ENCODE measurements at places on chromosomes 12 and 14.

- DNase-seq = no peak
Observed at GRCh38 chr14:23071244-23071920, 14.1 kb upstream of the CDH24 start.

DNA sequence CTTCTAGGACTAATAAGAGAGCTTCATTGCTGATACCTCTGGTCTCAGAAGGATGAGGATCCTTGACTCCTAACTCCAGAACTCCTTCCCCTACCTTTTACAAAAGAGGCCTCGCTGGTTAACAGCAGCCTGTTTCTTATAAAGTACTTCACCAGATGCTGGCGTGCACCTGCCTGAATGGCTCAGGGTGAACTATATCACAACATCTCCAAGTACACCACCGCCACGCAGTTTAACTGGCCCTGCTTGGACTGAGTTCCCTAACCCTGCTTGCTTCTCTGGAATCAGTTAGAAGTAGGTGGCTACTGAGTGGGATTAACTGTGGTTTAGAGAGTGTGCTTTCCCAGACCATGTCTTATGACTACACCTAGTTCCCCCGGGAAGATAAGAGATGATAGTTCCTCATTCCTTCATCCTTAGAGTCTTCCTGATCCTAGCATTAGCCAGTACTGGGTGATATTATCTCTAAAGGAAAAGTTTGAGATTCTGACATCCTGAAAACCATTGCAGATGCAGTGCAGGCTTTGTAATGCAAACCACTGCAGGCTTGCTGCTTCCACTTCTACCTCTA, 3.0 kb downstream of the FOXJ2 start:
- DNase-seq = no peak

DNA sequence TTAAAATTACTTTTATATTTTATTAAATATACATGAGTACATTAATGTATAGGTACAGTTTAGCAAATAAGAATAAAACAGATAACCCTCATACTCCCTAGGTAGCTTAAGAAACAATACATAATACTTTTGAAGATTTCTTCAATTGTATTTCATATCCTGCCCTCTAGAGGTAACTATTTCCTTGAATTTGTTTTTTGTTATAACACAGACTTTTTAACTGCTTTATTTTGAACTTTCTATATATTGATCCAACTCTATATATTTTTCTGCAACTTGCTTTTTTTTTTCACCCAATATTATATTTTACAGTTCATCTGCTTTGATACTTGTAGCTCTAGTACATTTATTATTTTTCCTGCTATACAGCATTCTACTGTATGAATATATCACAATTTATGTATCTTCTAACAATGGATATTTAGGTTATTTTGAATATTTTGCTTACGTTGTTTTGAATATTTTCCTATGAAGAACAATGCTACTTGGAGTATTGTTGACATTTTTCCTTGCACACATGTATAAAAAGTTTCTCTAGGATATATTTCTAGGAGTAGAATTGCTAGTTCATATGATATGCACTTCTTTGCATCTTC, 72.8 kb upstream of the ABCD2 start:
- DNase-seq = no peak

- no peak for DNase-seq
Observed at GRCh38 chr14:99475179-99475578, 5.5 kb downstream of the SETD3 start.

DNA sequence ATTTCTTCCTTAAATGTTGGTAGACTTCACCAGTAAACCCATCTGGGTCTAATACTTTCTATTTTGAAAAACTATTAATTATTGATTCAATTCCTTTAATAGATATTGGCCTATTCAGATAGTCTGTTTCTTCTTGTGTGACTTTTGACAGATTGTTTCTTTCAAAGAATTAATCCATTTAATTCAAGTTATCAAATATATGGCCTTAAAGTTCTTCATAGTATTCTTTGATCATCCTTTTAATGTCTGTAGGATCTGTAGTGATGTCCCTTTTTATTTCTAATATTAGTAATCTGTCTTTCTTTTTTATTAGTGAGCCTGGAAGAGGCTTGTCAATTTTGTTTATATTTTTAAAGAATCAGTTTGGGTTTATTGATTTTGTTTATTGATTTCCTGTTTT, 190.0 kb downstream of the SLC38A4 start:
- DNase-seq = no peak

- no peak for DNase-seq
Observed at GRCh38 chr14:73655851-73656250, 11.1 kb downstream of the DNAL1 start.

- DNase-seq = no peak
Observed at GRCh38 chr14:98682033-98682432, 590.0 kb downstream of the BCL11B start.

GRCh38 chr12:12715459-12716150, 1.6 kb upstream of the CDKN1B start:
- DNase-seq = no peak

DNA sequence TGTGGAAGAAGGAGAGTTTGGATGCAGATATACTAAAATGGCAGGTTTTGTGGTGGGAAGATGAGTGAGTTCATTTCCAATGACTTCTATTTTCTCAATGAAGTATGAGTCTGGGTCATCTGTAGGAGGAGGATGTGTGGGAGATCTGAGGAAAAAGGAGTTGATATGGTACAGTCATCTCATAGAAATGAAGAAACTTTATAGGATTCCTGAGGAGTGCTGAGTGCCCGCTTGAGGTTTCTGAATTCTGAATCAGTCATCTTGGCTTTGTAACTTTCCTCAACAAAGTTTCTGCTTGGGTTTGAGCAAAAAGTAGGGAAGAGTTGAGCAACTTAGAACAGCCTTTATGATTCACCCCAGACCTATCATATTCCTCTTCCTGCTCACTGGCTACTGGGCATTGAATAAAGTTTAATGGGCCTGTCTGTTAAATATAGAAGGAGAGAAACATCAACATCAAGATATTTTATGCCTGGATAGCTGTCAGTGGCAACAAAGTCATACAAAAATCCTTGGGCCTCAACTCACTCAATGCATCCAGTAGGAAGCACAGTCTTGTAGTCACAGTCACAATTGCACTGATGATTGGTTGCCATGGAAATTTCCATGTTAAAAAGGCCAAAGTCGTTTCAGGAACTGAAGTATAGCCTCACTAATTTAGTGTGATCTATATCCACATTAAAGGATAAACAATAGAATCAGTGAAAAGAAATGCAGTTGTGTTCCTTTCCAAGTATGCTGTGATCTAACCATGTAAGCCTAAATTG, 284.7 kb downstream of the DUSP6 start:
- no peak for DNase-seq

GRCh38 chr12:43057566-43057965, 468.0 kb upstream of the PRICKLE1 start:
- no peak for DNase-seq

- no peak for DNase-seq
Observed at GRCh38 chr14:87794561-87794960, 198.4 kb downstream of the GALC start.

- no peak for DNase-seq
Observed at GRCh38 chr12:57133013-57133569, 4.8 kb downstream of the LRP1 start.

- DNase-seq = no peak
Observed at GRCh38 chr12:52992699-52993557, 13.3 kb upstream of the EIF4B start.

GRCh38 chr12:79206871-79207270, 342.3 kb downstream of the SYT1 start:
- no peak for DNase-seq

GRCh38 chr12:25855716-25856115, 102.8 kb upstream of the RASSF8 start:
- DNase-seq = no peak

DNA sequence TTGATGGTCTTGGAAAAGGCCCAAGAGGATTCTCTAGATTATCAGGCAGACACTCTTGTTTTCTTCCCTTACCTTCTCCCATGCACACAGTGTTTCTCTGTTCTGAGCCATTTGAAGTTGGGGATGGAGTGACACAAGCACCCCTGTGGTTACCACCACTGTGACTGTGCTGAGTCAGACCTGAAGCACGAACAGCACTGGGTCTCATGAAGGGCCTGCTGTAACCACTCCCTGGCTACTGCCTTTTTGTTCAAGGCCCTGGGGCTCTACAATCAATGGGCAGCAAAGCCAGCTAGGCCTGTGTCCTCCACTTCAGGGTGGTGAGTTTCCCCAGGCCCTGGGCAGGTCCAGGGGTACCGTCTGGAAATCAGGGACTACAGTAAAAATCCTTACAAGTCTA, 65.5 kb downstream of the TSPAN8 start:
- DNase-seq = no peak

DNA sequence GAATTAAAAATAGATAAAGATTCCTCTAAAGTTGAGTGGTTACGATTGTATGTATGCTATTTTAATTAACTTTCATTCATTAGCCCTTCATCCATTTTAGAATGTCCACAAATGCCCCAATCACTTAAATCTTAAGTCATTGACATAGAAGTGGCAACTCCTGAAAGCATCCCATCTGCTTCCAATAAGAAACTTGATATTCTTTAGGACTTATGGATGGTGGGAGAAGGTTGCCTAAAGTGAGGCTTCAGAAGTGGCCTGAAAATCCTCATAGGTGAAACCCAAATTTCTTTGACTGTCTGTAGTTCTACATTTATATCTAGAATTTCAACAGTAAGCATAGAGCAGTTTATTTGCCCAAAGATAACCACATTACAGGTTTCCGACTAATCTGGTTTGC, 161.7 kb upstream of the HMGA2 start:
- no peak for DNase-seq

- no peak for DNase-seq
Observed at GRCh38 chr12:42660968-42661937, 71.7 kb upstream of the PRICKLE1 start.

GRCh38 chr14:50230401-50230700, 1.0 kb downstream of the SOS2 start:
- DNase-seq = no peak

GRCh38 chr14:47207617-47208016, 467.8 kb downstream of the MDGA2 start:
- no peak for DNase-seq

DNA sequence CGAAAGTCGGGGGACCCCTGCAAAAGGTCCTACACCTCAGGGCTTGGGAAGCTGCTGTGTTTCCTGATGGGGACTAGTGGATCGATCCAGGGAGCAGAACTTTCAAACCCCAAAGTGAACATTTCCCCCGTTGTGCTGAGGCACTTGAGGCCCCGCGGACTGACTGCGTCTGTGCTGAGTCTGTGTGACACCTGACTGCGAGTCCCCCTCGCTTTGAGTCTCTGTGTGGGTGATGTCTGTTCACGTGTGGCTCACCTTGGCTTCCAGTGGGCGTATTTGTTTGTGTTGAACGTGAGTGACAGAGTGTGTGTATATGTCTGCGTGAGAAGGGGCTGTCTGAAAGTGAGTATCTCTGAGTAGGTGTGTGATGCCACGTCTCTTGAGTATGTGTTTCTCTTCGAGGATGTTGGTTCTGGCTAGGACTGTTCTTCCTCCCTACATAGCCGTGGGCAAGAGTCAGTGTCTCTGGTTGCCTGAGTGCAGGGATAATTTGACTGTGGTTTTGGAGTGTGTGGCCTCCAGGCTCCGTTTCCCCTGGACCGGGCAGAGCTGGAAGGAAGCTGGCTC, 1.3 kb downstream of the TEAD4 start:
- no peak for DNase-seq

DNA sequence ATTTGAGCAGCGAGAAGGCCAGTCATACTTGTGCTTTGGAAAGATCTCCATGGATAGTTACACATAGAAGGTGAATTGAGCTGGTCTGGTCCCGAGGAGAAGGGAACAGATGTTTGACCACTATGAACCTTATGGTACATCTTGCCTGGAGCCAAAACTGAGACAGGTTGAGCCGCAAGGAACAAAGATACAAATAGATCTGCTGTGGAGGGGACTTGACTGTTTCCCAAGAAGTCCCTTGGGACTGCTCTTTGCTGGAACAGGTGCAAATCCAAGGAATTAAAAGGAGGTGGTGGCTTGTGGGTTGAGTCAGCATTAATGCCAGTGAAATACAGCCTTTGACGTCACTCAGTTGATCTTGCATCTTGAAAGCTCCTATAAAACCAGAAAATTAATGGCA, 68.8 kb upstream of the PRIMA1 start:
- no peak for DNase-seq

GRCh38 chr12:64110864-64111263, 111.2 kb downstream of the KICS2 start:
- DNase-seq = no peak

DNA sequence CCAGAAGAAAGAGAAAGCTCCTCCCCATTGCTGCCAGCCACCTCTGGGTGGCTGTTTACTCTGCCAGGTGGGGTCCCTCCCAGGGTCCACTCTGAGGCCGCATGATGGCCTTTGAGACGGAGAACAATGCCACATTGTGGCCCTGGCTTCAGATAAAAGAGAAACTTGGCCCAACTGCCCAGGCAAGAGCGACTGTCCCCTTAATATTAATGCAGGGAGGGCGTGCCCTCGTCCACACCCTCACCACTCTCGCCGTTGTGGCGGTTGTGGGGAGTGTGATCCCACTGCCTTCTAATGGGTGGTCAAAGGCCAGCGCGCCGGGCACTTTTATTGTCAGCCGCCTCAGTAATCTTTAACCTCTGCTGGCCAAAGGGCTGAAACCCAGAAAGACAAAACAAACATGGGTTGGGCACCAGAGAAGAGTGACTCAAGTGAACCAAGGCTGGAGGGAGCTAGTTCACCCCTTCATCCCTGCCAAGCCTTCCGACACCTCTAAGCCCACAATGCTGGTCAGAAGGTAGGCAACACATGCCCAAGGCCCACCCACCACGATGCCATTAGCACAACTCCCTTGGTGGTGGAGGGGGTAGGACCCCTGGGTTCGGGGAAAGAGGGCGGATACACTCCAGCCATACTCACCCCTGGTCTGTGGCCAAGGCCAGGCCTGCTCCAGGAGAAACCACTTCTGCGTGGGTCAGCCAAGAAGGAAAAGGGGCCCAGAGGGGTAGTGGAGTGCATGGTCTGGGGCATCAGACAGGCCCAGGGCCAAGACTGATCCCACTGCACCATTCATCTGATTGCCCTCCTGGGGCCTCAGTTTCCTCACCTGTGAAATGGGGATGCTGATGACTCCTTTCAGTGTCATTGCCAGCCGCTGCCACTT, 44.5 kb upstream of the BCL11B start:
- DNase-seq = no peak

- DNase-seq = peak; percentile 66
Observed at GRCh38 chr14:103518422-103519042, 4.1 kb downstream of the CKB start.

DNA sequence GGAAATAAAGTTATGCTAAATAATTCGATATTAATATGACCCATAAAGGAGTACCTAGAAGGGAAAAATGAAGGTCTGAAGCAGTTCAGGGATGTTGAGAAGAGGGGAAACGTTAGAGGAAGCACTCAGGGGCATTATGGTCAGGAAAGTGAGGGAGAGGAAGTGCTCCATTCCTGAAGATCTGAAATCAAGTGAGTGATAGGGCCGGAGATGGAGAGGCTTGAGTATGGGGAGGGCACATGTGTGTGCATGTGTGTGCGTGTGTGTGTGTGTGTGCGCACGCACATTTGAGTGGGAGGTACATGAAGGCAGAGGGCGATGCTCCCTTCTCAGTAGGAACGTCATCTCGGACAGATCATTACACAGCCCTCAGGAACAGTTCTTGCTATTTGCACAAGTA, 4.9 kb upstream of the DCD start:
- DNase-seq = no peak

GRCh38 chr14:103451401-103451800, 66.2 kb downstream of the MARK3 start:
- DNase-seq = no peak

GRCh38 chr14:87076146-87076545, 916.8 kb downstream of the GALC start:
- DNase-seq = no peak

All from anterior cingulate cortex (tissue), 58 donors.